Stimulated activated CD4-positive, alpha-beta T cell treated with anti-CD3 and anti-CD28 coated beads, TNF-alpha, amount 100 ng/mL, for 24 hours (primary cell): ENCODE measurements at places on chromosomes 16 and 17.

DNA sequence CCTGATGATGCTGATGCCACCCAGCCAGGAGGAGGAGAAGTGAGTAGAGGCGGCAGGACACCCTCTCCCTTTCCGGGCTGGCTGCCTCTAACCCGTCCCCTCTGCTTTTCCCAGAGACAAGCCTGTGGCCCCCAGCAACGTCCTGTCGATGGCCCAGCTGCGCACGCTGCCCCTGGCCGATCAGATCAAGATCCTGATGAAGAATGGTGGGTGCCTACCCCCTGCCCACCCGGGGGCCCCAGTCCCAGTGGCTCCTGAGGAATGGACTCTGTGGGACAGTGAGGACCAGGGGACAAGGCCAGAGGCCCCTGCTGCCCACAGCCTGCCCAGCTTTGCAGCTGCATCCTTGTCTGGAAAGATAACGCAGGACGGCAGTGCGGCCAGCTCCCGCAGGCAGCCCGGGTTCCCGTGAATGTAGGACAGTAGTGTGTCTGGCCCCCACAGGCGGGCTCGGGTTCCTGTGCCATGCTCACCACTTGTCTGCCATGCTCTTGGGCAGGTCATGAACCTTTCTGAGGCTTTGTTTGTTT lies 19.9 kb downstream of the POLR3E start:
- DNase-seq, result no peak

DNA sequence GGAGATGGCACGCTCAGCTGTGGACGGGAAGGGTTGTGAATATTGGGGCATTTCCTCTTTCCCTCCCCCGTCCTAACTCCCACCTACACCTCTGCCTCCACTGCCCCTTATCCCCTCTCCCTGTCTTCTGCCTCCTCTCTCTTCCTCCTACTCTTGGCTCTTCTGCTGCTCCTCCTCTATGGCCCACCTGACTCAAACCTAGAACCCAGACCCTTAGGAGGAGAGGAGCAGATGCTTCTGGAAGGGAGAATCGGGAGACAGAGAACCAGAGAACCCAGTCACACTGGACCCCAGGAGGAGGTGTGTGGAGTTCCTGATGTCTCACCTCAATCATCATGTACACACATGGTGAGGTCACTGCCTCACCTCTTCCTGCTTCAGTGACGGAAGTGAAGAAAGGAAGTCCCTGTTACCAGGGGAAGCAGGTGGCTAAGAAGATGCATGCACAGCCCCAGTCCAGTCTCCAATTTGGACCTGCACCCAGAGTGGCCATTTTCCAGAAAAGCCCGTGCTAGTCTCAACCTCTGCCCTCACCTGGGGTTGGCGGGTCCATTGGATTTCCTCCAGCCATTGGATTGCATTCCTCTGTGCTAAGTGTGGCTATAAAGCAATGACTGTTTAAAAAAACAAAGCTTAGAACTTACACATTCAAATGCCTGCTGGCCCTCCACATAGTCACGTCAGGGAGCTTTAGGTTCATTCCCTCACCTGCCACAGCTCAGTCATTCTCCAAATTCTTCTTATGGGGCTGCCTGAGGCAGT lies 4.0 kb downstream of the RNF222 start:
- DNase-seq, result no peak

DNA sequence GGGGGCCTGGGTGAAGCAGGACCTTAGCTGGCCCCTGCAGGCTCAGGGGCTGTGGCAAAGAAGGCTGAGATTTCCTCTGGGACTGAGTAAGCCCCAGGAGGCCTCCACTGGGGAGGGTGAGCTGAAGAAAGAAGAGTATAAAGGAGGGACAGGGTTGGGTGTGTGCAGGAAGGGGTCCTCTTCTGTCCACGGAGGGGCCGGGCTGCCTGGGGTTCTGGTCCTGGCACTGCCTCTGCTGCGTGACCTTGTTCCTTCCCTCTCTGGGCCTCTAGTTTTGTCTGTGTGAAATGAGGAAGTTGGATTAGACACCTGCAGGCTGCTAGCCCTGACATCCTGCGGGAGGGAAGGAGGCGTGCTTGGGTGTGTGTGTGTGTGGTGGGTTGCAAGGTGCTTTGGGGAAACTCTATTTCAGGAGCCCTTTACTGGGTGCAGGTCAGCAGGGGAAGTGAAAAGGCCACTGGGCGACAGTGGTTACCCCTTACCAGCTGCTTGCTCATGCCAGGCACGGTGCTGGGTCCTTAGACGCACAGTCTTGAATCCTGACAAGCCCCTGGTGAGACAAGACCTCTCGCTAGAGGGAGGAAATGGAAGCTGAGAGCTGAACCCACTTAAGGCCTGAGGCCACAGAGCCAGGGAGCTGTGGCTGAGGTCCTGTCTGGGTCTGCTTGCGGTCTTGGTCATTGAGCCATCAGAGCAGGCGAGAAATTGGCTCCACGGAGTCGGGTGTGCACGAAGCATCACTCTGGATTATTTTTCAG lies 60.7 kb downstream of the OR1D5 start:
- DNase-seq, result no peak

- DNase-seq, result no peak
Observed at GRCh38 chr16:372302-372983, 2.1 kb upstream of the MRPL28 start.

DNA sequence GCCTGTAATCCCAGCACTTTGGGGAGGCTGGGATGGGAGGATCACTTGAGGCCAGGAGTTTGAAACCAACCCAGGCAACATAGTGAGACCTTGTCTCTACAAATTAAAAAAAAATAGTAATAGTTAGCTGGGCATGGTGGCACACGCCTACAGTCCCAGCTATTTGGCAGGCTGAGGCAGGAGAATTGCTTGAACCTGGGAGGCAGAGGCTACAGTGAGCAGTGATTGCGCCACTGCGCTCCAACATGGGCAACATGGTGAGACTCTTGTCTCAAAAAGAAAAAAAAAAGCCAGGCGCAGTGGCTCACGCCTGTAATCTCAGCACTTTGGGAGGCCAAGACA lies 56.9 kb upstream of the MRTFB start:
- DNase-seq, result no peak

GRCh38 chr17:13572581-13572980 lies 29.1 kb downstream of the HS3ST3A1 start:
- no peak for DNase-seq

GRCh38 chr17:75144816-75145512 lies 9.3 kb downstream of the JPT1 start:
- DNase-seq, result no peak

GRCh38 chr16:57941016-57941664 lies 29.8 kb downstream of the CNGB1 start:
- DNase-seq, result no peak

DNA sequence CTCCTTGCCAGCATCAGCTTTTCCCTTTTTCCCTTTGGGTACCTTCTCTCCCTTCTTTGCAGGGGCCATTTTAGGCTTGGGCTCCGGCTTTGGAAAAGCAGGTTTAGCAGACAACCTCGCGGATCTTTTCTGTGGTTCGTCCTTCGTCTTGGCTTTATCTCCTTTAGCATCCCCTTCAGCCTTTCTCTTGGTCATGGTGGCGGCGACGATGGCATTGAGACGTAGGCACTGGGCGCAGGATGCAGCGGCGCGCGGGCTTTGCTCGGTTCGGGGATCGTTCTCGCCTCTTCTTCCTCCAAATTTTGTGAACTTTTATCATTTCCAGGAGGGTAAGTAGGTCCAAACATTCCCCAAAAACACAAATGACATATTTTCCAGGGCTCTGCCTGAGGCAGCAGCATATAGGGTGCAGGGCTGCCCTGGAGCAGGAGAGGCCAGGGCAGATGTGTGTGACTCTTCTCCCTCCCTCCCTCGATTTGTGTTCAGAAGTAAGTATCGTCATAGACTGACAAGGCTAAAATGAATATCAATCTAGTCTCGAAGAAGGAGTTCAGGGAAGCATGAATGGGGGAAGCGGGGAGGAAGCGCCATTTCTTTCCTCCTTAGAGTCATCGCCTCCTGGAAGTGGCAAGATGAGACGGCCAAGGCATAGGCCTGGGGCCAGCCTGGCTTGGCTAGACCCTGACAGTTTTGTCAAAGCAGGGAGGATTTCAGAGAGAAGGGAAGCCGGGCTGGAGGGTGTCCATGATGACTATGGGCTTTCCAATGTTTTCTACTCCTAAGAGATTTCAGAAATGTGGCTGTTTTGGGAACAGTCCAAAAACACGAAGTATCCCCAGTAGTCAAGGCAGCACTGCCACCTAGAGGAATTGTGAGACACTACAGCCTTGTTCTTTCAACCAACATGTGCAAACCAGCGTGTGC lies 13.2 kb downstream of the CHCT1 start:
- DNase-seq, result peak; percentile 29

DNA sequence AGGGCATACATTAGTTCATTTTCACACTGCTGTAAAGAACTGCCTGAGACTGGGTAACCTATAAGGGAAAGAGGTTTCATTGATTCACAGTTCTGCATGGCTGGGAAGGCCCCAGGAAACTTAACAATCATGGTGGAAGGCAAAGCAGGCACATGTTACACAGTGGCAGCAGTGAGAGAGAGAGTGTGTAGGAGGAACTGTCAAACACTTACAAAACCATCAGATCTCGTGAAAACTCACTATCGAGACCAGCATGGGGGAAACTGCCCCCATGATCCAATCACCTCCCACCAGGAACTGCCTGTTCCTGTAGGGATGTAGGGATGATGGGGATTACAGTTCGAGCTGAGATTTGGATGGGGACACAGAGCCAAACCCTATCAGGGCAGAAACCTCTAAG lies 17.2 kb downstream of the NUBP1 start:
- no peak for DNase-seq

- DNase-seq, result no peak
Observed at GRCh38 chr16:80038566-80038965, 438.0 kb upstream of the MAF start.

DNA sequence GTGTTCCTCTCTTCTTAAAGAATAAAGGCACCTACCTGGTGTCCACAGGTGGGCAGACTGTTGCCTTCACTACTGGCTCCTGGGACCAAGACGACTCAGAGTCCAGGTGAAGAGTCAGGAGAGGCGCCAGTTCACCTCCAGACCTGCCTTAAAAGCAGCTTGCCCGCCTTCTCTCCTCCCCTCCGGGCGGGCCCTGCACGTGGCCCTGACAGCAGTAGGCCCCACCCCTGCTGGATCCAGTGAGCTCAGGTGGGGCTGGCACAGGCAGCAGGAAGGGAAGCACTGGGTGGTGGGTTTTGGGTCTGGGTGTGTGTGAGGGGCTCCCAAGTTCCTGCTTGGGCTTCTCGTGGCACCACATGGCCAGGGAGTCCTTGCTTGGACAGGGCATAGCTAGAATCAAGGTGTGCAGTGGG lies at the start of gene TNS4:
Gene TNS4, minus strand, starts transcription at position 125 of the 413 bp plus-strand sequence. CDS start 5,198 bp downstream, outside the sequence.
- DNase-seq, result no peak

- DNase-seq, result no peak
Observed at GRCh38 chr17:39928858-39929645, 1.5 kb downstream of the LRRC3C start.

DNA sequence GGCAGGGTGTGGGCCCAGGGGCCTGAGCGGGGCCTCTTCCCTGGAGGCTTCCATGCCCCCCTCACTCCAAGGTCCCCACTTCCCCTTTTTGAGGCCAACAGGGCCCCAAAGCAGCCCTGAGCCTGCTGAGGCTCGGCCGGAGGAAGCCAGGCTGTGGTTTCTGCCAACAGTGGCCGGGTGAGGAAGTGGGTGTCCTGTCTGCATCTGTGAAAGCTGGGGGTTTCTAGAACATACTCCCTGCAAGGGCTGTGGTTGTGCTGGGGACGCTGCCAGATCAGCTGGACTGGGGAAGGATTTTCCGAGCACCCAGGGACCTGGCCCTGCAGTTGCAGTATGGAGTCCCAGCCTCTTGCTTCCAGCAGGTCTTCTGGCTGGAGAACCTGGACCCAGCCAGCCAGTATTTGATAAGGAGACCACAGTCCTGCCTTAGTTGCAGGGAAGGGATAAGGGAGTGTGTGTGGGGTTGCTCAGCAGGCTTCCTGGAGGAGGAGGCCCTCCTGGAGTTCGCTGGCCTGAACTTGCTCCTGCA lies 15.7 kb downstream of the ADCY7 start:
- DNase-seq, result no peak

DNA sequence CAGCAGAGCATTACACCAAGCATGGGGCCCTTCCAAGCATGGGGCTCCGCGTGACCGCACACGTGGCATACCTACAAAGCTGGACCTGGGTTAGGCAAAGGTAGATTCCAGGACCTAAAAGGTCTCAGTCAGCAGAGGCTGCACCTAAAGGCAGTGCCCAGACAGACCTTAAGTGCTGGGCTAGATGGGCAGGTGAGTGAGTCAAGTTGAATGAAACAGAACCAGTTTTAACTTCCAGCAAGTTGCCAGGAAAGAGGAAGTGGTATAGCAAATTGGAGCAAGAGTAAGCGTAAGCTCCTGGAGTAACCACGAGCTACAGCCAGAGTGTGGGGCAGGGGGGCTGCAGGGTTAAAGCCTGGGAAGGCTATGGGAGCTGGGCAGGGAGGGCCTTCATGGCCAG lies 49.5 kb downstream of the SRCIN1 start:
- DNase-seq, result no peak

GRCh38 chr17:74094651-74095050 lies 108.8 kb upstream of the RPL38 start:
- no peak for DNase-seq

DNA sequence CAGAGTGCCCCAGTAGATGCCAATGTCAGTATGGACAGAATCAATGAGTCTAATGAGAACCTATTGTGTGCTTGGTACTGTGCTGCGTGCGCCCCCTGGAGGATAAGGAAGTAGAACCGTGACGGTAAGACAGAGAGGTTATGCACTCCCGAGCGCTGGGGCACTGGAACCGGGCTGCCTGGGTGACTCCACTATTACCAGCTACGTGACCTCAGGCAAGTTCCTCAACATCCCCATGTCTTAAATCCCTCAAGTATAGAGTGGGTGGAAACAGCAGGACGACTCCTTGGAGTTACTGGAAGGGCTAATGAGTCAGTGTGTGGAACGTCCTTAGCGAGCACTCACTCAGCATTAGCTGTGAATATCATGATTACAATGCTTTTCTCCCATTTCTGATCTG lies 16.2 kb downstream of the CHST4 start:
- DNase-seq, result peak; percentile 12
